ENCODE measurements at places on chromosomes 4 and X.
A peak's percentile ranks its signal among the peaks of the same experiment; 100 is the strongest.

GRCh38 chrX:43481576-43481975 is 174.5 kb upstream of the MAOA start:
- no peak for DNase-seq

- DNase-seq: no peak
These were observed 38.0 kb downstream of the CTBP1 start for GRCh38 chr4:1210971-1211370.

GRCh38 chr4:25651682-25652081 is 4.0 kb upstream of the SLC34A2 start:
- DNase-seq: no peak

GRCh38 chr4:24856586-24856985 is 56.3 kb downstream of the CCDC149 start:
- no peak for DNase-seq

DNA sequence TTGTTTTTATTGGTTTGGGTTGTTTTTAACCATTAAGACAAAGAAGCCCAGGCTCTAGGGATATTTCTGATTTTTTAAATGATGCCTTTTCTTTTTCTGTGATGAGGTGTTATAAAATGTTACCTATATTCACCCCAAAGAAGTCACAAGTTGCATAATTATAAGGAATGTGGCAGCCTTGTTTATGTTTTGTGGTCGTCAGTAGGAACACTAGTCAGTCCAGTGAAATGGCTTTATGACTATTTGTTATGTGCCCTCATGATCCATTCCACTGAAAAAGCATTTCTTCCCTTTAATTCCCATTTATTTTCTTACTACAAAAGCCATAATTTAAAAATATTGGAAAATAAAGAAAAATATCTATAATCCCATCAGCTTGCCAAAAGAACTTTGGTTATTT is 34.4 kb downstream of the CC2D2A start:
- no peak for DNase-seq

GRCh38 chr4:26491449-26492170 is 1.3 kb upstream of the CCKAR start:
- DNase-seq: no peak

DNA sequence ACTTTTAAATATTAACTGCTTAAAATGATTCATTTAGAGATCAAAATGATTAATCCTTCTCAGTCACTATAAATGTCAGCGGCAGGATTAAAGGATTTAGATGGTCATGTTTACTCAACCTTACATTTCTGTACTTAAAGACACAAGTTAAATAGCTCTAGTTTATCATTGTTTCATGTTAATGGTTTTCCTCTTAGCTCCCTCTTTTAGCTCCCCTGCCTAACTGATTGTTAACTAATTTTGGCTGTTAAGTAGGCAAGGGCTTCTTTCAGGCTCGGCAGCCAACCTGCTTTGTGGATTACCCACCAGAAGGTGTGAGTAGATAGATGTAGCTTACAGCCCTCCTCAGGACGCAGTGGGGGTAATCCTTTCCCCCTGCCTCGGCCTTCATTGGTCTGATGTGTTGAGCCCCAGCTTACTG is 96.0 kb downstream of the TENM3 start:
- no peak for DNase-seq

DNA sequence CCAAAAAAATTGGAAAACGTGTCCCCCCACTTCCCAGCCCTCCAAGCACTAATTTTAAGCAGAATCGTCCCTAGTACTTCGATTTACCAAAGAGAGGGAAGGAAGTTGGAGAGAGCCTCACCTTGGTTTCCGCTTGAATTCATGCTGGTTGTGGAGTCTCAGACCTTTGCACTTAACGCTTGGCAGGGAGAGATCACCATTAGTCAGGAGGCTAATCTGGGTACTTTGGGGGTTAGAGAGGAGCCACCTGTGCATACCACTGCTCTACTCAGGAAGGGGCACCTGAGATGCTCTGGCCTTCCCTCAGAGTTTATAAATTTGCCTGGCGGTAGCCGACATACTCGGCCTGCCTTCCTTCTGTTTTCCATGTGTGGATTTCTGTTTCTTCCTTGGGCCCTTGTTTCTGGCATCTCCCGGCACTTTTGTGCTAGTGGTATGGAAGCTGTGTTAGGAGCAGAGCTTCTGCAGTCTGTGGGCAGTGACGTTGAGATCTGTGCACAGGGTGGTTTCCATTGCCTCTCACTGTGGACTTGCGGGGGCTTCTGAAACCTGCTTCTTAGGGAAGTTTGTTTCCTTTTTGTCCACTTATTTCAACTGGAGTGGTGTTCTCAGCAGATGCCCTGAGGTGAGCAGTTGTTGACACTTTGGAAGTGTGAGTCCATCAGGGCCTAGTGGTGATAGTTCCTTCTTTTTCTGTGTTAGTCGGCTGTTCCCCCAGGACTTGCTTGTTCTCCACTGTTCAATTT is 104.2 kb downstream of the TMEM131L start:
- DNase-seq: no peak

- no peak for DNase-seq
These were observed 62.3 kb downstream of the RTL9 start for GRCh38 chrX:110420771-110421499.

- DNase-seq: peak; percentile 23
These were observed 361.1 kb downstream of the MID1IP1 start for GRCh38 chrX:39162322-39162735.

DNA sequence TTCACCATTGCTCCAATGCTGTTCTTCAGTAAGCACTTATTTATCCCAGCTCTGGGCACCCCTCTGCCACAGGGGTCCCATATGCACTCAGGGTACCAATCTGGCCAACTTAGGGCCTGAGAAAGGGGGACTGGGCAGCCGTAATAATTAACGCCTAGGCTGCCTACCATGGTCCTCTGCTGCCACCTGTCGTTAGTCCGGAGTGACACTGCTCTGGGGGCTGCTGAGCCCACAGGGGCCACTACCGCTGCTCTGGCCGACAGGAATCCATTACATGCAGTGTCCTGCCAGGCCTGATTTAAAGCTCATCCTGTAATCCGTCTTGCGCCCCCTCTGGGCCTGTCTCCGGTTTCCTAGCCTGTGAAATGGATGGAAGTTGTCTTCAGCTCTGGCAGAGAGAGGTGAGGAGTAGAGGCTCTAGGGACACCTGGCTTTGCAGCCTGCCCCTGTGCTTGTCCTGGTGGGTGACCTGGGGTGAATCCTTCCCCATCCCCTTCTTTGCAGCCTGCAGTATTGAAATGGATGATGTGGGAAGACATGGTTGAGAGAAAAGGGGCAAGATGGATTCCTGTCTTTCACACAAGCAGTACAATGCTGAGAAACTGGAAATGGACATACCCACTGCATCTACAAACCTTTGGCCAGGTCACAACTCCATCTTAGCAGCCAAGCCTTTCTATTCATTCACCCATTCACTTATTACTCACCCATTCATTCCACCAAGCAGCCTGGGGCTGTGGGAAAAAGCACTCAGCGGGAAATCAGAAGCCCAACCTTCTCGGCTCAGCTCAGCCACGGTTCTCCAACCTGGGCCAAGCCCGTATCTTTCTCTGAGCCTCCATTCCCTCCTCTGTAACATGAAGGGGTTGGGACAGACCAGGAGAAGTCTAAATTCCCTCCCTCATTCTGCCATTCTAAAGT is 116.3 kb upstream of the NALF2 start:
- peak; percentile 3 for DNase-seq

GRCh38 chr4:116638592-116638991 is 446.8 kb downstream of the TRAM1L1 start:
- no peak for DNase-seq

GRCh38 chr4:106194801-106195200 is 121.2 kb downstream of the TBCK start:
- DNase-seq: no peak

- DNase-seq: no peak
These were observed 36.5 kb downstream of the DCTD start for GRCh38 chr4:182880387-182881356.

GRCh38 chr4:121150486-121150885 is 13.6 kb downstream of the TNIP3 start:
- DNase-seq: no peak

DNA sequence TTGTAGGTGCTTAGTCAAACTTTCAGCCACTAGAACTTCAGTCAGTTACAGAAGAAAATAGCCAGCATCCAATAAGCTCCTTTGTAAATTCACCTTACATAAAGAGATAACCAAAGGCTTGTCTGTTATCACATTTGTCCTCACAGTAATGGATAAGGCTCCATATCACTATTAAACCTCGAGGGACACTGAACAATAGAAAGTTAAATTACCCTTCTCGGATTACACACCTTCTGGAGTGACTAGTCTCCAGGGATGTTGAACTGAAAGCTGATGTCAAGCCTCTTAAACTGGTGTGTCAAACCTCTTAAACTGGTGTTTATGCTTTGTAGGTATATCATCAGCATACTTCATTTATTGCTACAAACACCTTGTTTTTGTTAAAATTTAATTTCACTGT is 639.0 kb downstream of the CENPC start:
- DNase-seq: no peak

- DNase-seq: no peak
These were observed 191.4 kb downstream of the PPP3CA start for GRCh38 chr4:101155945-101156344.

GRCh38 chr4:186717556-186717955 is 6.1 kb downstream of the FAT1 start:
- no peak for DNase-seq

DNA sequence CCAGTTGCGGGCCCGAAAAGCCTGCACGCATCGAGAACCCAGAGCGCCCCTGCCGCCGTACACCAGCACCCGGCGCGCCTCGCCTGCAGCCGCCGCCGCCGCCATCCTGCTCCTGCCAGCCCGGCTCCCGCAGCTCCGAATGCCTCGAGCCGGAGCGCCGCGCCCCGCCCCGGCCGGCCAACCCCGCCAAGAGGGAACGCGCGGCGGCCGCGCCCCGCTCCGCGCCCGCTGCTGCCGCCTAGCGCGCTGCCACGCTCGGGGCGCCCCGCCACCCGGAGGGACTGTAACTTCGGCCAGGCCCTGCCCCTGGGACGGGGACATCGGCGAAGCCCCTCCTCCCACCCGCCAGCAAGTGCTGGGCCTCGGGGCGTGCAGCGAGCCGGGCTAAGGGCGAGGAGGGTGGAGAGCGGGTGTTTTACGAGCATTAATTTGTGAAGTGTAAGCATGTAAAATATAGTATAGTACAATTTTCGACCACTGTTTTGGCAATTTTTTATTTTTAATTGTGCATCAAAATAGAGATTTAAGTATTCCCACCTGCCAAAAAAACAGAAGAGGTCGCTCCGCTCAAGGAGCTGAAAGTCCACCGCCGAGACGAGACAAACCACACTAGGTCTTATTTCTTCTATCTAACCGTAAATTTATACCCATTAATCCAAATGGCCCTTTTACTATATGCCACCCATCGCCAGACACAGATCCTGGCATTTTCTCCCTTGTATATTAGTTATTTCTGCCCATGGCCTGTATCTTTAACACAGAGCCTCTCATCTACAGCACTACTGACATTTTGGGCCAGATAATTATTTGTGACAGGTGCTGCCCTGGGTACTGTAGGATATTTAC is at the start of gene QDPR:
Gene QDPR (minus strand): TSS at position 141 of the 846 bp plus-strand sequence. CDS start 36 bp downstream, at position 105.
- DNase-seq: peak; percentile 71

Measured in CD4-positive, alpha-beta T cell treated with Interleukin-10 for 1 hour (primary cell).